ENCODE measurements at places on chromosomes 16 and 17.

DNA sequence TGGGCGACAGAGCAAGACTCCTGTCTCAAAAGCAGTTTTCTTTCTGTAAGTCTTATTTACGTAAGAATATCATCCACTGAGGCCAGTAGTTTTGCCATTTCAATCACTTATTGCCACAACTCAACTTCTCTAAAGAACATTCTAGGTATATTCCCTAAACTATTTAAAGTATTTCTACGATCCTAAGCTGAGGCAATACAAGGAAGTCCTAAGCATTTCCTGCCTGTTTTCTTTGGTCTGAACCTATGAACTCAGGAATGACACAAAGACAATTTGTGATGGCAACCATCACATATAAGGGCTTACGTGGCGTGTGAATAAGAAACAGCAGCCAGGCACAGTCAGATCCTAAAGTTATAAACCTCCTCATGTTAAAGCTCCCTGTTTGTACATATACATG lies 14.2 kb downstream of the USP36 start:
- no peak for DNase-seq

DNA sequence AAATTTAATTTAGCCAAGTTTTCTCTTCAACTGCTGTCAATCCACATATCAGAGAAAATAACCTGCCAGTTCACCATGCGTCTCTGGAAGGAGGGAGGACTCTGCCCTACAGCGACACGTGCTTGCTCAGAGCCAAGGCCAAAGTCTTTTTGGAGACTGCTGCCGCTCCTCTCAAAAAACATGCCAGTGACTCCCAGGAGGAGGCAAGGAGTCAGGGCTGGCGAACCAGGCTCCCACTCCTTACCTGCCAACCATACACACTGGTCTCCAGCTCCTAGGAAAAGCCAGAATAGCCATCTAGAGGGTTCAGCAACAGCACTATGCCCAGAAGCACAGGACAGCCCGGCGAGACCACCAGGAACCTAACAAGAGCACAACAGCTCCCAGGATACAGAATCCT lies 73.0 kb downstream of the ANKRD11 start:
- no peak for DNase-seq

- no peak for DNase-seq
Measured at GRCh38 chr16:69481901-69482341, 57.5 kb downstream of the CYB5B start.

- DNase-seq = no peak
Measured at GRCh38 chr17:50519141-50519834, 11.0 kb downstream of the MYCBPAP start.

GRCh38 chr17:10025976-10026901 lies 121.2 kb upstream of the RCVRN start:
- DNase-seq = no peak

GRCh38 chr17:57455063-57455914 lies 199.0 kb downstream of the MSI2 start:
- DNase-seq = no peak

DNA sequence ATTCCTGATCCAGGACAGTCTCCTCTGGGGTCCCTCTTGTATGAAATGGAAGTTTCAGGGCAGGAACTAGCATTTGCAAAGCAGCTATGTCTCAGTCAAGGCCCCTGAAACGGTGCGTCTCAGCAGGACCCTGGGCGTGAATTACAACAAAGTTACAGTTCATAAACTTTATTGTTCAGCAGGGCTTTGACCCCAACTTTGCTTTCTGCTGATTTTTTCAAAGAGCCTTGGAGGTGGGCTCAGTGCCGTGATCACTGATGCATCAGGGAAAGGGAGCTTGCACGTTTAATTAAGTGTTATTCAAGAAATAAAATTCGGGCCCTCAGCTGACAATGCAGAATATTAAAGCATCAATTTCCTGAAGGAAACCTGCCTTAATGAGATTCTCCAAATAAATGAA lies 260.1 kb upstream of the C16orf82 start:
- DNase-seq = no peak

DNA sequence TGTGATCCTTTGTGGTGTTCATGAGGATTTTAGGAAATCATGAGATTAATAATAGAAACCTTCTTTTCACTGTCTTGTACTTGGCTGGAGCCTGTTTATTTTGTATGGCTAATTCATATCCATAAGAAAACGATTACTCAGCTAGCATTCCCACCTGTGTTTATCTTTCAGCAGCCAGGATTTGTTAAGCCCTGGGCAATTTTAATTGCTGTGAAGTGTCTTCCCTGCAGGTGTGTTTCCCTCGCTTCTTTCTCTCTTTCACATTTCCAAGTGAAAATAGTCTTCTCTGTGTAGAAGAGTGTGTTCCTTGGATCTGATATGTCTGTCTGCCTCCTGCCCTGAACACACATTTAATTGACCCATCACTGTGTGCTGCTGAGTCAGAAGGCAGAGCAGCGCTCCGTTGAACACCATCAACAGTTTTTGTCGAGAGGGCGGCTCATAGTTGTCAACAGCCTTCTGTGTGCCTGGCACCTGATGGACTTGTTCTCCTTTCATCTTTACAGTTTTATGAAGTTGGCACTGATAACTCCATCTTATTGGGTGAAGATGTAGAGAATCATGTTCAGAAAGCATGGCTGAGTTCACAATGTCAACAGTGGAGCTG lies 83.2 kb downstream of the SPECC1 start:
- no peak for DNase-seq

DNA sequence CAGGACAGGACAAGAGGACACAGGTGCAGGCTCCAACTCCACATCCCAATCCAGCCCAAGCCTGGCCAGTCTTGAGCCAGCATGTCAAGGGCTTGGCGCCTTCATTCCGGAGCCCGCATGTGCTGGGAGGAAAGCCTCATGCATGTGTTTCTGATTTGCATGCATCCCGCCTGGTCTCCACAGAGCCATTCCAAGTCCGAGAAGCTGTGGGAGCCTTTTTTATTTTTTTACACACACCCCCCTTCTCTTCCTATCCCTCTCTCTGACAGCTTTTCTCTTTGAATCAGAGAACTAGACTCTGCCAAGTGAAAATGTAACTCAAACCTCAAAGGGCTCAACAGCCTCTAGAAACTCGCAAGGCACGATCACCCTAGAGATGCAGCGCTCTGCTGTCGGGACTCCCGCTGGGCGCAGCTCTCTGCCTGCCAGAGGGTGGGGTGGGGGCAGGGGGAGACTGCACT lies 45.1 kb downstream of the NOG start:
- no peak for DNase-seq

GRCh38 chr16:28125592-28125991 lies 62.1 kb upstream of the GSG1L start:
- no peak for DNase-seq

GRCh38 chr16:73122604-73123391 lies 74.9 kb upstream of the ZFHX3 start:
- DNase-seq = no peak

GRCh38 chr17:74792586-74793105 lies 16.5 kb upstream of the NAT9 start:
- DNase-seq = no peak

- no peak for DNase-seq
Measured at GRCh38 chr16:17076092-17076754, 394.5 kb downstream of the XYLT1 start.

DNA sequence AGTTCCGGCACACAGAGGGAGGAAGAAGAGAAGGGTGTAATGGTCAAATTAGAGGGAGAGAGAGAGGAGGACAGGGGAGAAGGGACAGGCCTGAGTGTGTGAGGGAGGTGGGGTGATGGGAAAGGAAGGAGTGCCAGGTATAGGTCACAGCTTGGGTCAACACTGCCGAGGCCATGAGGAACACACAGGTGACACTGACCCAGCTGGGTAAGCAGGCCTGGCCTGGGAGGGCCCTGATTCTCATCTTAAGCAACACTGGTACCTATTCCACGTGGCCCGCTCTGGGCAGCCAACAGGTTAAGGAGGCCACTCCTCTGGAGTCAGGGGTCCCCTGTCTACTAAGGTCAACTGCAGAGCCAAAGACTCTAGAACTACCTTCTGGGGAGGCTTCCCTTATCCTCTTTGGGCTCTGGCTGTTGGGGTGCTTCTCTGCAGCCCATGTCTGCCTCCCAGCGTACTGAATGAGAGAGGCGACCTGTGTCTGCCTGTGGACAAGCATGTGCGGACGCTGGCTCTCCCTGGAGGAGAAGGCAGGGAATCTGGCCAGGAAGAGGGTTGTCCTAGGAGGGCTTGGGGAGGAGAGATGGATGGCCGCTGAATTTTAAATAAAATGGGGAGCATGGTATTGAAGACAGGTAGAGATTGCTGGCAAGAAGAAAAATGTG lies 57.6 kb downstream of the RGS9 start:
- DNase-seq = no peak

- no peak for DNase-seq
Measured at GRCh38 chr17:67557921-67558320, 159.8 kb upstream of the NOL11 start.

DNA sequence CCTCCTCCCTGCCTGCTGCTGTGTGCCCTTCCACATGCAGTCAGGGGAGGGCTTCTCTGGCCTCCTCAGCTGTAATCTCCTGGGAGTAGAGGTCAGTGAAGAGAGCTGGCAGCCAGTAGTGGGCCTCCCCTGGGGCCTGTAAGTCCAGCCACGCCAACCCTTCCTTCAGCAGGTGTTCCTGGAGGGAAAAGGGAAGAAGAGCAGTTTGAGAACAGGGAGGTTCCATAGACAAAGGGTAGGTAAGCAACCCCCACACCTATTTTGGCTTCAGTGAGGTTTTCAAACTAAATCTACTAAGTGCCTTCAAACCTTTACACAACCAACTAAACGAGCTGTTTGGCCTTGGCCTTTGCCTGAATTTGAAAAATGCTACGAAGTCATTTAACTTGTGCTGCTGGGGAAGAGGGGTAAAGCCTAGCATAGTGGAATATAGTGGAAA lies 14.2 kb downstream of the SNF8 start:
- DNase-seq = no peak

- no peak for DNase-seq
Measured at GRCh38 chr16:11692171-11692570, 23.9 kb downstream of the SNN start.

DNA sequence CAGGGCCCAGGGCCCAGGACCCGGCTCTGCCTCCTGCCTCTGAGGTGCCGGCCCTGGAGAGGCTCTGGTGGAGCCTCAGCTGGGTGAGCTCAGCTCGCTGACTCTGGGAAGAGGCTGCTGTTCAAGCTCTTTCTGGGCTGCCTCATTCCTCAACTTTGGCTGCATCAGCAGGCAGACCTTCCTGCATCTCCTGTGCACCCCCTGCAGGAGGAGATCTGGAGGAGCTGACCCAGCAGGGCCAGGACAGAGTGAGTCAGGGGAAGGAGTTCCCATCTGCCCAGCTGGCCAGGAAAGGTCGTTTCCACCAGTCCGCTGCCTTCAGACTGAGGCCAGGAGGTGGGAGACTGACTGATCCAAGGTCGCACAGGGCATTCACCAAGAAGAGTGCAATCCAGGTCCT lies 10.7 kb downstream of the CRHR1 start:
- DNase-seq = no peak

- no peak for DNase-seq
Measured at GRCh38 chr16:8656376-8656775, 18.0 kb upstream of the ABAT start.

- DNase-seq = peak; percentile 53
Measured at GRCh38 chr17:40069751-40070708, 7.3 kb downstream of the THRA start.

DNA sequence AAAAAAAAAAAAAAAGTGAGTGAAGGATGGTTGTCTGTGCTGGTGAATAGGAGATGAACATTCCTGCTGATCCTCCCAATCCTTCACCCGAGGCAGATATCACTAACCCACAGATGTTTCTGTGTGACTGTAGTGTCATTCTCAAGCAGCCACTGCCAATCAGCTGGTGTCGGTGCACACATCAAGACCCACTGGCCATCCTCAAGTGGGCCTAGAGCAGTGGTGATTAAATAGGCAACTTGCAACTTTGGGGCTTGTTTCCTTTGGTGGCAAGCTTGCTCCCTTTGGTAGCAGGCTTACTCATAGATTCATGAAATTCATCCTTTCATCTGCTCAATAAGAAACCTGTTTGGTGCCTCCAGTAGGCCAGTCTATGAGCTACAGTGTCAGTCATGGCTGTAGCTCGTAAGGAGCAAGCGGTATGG lies 51.1 kb upstream of the LGALS9 start:
- DNase-seq = no peak

DNA sequence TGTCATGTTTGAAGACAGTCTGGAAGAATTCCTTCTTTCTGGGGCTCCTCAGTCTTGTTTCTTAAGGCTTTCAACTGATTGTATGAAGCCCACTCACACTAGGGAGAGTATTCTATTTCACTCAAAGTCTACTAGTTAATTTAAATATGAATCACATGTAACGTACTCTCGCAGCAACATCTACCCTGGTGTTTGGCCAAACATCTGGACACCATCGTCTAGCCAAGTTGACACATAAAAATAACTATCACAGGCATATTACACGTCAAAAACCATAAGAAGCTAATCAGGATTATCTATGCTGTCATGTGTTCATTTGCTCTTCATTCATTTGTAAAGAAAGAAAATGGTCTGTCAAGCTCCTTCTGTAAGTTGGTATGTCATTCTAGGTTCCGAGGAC lies 787.4 kb downstream of the KCNJ2 start:
- DNase-seq = no peak

DNA sequence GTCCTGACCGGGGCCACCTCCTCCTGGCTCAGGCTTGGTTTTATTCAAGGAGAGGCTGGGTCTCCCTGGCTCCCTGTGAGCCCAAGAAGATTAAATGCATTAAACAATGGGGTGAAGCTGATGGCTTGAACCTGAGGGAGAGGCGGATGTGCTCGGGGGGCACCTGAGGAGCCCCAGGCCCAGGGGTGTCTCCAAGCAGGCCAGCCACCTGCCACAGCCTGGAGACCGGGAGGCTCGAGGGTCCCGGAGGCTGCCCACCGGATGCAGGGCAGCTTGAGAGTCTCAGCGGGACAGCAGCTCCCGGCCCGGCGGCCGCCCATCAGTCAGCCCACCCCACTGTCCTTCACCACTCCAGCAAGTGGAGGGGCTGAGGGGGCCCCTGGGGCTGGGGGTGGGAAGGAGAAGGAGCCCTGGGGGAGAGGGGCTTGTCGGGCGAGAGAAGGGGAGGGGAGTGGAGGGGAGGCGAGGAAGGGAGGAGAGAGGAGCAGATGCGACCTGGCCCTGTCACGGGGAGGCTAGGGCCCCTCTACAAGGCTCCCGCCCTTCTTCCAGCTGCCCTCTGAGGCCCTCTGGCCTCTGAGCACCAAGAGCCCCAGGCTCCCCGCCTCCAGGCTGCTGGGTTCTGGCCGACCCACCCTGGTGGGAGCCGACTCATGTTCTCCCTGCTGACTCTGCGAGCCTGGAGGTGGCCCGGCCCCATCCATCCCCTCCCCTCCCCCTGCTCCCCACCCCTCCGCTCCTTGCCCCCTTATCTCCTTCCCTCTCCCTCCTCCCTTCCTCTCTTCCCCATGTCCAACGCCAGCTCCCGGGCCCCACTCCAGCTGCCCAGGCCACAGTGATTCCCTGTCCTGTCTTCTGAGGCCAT lies 13.2 kb downstream of the CD7 start:
- DNase-seq = no peak

DNA sequence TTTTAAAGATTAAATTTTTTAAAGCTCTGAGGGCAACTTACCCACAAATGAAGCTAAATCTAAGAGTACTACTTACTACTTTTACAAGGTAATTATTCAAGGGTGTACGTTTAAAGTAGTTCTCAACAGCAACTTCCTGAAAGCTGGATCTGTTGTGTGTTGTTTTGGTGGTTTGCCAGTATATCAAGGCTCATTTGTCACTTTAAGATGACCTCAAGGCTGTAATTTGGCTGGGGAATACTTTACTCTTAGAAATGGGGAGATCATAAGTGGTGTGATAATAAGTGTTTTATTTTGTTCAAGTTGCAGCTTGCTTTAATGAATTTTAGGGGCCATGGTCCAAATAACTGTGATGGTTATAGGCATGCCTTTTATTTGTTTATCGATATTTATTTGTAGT lies 30.4 kb downstream of the AP2B1 start:
- DNase-seq = no peak

All from NCI-H2081 treated with DMSO at 0.1 percent for 48 hours (cell line).